ENCODE measurements at places on chromosomes 4 and X.

DNA sequence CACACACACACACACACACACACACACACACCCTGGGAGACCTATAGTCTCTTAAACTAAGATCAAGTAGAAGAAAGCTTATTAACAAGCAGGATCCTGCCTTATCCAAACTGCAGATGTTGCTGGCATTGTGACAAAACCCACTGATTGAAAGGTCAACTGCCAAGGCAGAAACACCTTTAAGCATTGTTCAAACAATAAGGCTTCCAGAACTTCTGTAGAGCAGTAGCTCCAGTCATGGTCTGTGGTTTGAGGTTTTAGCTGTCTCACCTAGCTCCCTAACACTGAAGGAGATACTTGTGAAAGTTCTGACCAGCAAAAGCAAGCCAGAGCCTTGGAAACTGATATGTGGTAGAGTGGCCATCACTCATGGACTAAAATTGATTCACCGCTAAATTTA lies 59.8 kb downstream of the PTCHD1 start:
- no peak for DNase-seq

DNA sequence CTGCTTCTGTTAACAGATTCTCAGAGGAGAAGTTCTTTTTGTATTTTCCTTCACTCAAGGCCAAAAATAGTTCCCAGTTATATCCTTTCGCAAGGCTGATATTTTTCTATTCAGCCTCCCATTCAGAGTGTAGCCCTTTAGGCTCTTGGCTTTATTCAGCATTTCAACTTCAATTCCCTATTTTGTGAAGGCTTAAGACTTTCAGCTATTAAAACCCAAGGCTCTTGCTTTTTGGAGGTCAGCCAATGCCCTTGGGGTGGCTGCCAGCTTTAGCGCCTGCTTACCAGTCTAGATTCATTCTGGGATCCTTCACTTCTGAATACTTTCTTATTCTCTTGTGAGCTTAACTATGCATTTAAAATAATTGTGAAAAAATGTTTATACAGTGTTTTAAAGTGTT lies 57.3 kb upstream of the ADGRA3 start:
- no peak for DNase-seq

DNA sequence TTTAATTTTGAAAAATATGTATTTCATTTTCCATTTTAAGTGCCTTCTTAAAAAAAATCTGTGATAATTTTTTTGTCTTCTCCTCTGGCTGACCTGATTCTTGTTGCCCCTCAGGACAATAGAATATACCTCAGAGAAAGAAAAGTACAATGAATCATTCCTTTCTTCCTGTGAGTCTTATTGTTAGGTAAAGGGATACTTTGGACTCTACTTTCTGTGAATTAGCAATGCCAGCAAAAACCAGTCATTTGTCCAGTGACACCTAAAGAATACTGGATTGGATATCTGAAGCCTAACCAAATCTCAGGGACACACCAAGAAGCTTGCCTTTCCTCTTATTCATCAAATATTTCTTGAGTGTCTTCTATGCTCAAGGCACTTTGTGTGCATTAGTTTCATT lies 102.1 kb downstream of the AREG start:
- DNase-seq, result no peak

GRCh38 chrX:20414066-20414465 lies 147.4 kb upstream of the RPS6KA3 start:
- no peak for DNase-seq

GRCh38 chrX:134375691-134376090 lies 84.3 kb upstream of the HPRT1 start:
- no peak for DNase-seq

- no peak for DNase-seq
Observed at GRCh38 chr4:107027379-107027778, 8.7 kb downstream of the DKK2 start.

DNA sequence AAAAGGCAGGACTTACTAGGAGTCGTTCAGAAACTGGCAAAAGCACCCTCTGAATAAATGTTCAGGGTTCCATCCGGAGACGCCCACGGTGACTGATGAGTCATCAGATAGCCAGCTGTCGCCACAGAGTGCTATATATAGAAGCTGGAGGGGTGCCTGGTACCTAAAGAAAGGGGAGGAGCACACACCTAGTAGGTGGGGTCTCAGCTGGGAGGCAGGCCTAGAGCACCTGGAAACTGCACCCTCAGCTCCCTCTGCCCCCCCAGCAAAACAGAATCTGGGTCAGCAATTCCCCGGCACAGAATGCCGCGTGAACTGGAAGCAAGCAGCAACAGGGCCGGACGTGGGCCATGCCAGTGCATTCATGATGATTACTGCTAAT lies 242.0 kb downstream of the BCOR start:
- peak; percentile 72 for DNase-seq

DNA sequence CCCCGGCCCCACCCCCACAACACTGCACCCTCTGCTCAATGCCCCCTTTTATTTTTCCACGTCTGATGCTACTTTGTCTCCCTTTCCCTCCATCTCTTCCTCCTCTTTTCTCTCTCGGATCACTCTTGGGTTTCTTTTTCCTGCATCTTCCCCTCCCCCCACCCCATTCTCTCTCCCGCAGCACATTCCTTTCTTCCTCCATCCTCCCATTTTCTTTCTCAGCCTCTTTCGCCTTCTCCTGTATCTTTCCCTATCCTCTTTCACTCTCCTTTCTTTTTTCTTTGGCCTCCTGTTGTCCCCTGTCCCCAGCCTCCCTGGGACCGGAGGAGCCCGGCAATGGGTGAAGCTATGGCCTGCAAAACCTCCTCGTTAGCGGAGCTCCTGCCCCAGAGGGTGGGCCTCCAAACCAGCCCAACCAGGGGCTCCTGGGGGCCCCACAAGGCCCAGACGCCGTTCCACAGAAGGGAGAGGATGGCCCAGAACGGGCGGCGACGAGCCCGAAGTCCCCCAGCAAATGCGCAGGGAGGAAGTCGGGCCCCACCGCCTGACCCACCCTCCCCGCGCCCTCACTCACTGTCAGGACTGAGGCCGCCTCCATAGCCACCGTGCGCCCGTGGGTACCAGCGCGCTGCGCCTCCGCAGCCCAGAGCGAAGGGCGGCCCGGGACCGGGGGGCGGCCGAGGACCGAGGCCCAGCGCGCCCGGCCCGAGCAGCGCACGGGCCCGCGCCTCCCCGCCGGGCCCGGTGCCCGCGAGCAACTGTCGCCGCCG lies 807 bp downstream of the HMX1 start:
- no peak for DNase-seq

DNA sequence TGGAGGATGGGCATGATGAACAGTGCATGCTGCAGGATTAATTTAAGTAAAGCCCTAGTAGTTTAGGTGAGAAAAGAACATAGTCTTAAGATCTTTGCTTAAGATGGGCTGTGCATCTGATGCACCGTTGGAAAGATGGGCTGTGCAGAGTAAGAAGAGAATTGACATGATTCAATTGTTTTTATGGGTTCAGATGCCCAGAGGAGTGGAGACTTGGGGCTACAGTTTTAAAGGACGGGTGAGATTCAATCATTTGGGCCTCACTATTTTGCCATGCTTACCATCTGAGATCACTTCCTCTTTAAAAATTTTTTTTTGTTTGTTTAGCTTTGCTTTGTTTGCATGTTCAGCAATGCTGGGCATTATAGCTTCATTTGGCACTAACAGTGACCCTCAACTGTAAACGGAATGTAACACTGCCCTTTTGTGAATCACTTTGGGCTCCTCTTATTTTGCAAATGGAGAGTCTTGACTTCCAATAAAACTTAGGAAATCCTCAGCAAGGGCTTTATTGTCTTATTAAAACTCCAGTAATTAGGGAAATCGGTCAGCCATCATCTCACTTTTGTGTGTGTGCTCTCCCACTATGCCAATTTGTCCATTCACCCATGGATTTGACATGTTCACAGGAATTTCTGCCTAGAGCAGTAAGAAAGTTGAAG lies 216.1 kb upstream of the TLL1 start:
- no peak for DNase-seq

DNA sequence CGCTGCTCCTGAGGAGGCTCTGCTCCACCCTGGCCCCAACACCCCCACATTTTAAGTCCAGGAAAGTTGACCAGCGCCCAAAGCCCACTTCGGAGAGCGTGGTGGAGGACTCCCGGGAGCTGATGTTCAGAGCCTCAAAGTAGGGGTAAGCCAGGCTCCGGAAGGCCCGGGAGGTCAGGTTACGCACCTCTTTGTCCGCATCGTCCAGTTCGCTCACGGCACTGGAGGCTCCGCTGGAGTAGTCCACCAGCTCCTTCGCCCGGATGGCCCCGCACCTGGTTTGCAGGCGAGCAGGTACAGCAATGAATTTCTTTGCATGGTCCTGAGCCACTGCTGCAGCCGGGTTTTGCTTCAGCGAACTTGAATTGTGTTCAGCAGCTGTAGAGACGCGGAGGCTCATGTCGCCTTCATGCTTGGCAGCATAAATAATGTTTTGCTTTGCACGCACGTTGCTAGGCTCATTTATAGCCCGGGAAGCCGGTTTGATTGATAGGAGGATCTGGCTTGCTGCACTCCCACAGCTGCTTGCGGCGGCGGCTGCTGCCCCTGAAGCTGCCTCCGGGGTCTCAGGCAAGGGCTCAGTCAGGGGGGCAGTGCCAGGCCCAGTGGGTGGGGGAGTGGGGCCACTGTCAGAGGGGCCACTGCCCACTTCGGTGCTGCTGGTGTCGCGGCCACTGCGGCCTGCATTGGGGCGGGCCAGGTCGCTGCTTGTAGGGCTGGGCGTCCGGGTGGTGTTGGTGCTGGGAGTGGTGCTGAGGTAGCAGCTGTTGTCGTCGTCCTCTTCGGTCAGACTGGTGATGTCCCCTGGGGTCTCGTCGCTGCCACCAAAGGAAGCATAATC lies 4.8 kb downstream of the C4orf54 start:
- no peak for DNase-seq

GRCh38 chr4:70705183-70706043 lies 16.4 kb upstream of the RUFY3 start:
- DNase-seq, result peak; percentile 52

DNA sequence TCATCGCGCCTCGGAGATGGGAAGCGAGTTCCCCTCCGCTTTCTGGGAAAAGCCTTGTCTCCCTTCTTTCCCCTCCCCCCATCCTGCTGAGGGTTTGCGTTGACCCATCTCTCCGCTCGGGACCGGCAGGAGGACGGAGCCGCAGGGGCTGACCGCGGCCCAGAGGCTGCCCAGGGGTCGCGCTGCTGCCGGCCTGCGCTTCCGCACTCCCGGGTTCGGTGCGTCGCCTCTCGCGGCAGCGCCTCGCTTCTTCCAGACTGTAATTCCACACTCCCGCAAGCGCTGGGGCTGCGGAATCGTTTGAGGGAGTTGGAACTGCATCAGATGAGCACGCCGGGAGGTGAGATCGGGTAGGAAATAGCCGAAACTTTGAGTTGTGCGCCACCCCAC lies 88.3 kb downstream of the BCOR start:
- no peak for DNase-seq

DNA sequence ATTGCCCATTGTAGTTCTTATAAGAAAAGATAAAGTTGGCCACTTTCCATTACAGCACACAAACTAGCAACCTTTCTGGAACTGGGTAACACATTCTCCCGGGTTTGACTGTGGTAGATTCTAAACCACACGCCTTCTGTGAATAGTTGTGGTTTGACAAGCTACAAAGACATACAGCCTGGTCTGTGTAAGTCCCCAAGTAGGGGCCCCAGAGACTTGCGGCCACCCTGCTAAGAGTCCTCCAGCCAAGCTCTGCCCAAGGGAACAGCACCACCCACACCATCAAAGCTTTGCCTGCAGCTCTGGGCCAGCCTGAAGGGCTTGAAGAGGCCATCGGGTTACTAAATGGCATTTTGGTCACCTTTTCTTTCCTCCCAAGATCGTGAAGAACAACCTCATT lies 203.4 kb downstream of the MAML3 start:
- DNase-seq, result no peak

DNA sequence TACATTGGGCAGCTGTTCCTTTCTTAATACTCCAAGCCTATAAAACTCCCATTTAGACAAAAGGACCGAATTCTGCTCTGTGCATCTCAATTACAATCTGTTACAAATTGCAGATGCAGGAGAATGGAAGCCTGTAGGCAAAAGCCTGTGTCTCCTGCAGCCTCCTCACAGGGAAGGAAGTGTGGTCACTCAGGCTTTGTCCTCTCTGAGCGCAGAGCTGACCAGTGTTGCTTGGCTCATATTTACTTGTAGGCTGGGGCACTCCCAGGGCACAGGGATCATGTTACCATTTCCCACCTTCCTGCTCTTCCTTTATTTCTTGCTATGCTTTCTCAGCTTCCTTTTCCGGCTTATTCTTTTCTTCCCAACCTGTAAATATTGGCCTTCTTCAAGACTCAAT lies 15.7 kb downstream of the SUPT20HL2 start:
- DNase-seq, result no peak

GRCh38 chr4:76513482-76513881 lies 78.5 kb downstream of the SHROOM3 start:
- no peak for DNase-seq

DNA sequence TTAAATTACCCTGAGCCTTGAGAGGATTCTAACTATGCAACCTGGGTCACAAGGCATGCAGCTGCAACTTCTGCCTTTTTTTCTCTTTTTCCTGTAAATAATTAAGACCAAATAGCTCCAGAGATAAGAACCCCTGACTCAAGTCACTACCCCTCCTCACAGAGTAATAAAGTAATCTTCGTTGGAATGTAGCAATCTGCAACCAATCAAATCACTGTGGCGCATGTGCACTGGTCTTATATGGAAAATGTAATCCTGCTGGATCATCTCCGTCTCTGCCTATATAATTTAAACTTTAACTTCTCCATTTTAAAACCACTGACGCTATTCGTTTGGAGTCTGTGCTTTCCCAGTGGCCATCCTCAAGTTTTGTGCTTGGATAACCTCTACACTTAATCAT lies 6.1 kb upstream of the EFHC2 start:
- no peak for DNase-seq

DNA sequence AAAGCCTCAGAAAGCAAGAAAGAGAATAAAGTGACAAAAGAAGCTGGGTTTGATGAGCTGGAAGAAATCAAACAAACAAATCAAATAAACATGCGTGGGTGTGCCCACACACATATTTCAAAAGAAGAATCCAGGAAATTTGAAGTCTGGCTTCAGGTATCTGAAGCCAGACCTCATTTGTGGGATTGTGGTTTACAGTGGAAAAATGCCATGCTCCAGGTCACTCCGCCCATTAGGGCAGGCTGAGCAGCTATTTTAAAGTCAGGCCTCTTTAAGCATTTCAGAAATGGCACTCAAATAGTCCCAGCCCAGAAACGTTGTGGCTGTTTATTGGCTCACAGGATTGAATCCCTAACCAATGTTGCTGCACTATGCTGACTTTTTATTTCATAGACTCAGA lies 226.1 kb upstream of the F9 start:
- no peak for DNase-seq

GRCh38 chrX:47540754-47541538 lies 20.1 kb upstream of the ARAF start:
- DNase-seq, result no peak

- DNase-seq, result no peak
Observed at GRCh38 chrX:20320461-20321159, 53.9 kb upstream of the RPS6KA3 start.
